MCF 10A (cell line): ENCODE measurements at places on chromosomes 2 and 18. TPM values are rescaled to one million over a fixed set of nuclear protein-coding genes. Genes with fewer than 3 reads are reported as not detected.

The SLC14A1 gene
- not detected in 2 replicates for total RNA-seq

The TCF23 gene
- not detected in 2 replicates for total RNA-seq

The METTL8 gene
- total RNA-seq = 28.4 and 55.1 TPM in 2 replicates

The USP14 gene
- 76.7 and 79.1 TPM in 2 replicates for total RNA-seq

The AQP4 gene
- total RNA-seq = not detected in 2 replicates

The TEX44 gene
- total RNA-seq = not detected in 2 replicates

The SLC5A7 gene
- not detected in 2 replicates for total RNA-seq

The HOXD10 gene
- total RNA-seq = not detected in 2 replicates

The ATP8B1 gene
- total RNA-seq = 1.4 and 1.8 TPM in 2 replicates

The RBM44 gene
- total RNA-seq = 0.15 and 0.23 TPM in 2 replicates

DNA sequence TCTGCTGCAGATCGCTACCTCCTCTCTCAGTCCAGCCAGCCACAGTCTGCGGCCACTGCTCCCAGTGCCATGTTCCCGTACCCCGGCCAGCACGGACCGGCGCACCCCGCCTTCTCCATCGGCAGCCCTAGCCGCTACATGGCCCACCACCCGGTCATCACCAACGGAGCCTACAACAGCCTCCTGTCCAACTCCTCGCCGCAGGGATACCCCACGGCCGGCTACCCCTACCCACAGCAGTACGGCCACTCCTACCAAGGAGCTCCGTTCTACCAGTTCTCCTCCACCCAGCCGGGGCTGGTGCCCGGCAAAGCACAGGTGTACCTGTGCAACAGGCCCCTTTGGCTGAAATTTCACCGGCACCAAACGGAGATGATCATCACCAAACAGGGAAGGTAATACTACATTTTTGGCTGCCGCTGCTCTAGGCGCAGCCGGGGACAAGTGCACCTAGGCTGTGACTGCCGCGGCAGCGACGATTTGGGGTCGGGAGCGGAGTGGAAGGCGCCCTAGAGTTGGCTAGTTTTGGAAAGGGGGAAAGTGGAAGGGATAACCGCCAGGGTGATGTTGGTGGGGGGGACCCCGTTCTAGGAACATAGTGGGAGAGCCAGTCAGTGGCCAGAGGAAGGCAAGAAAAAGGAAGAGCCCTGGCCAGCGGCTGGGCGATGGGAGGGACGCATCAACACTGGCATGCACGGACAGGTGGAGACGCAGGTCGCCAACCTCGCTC is 776 bp downstream of the TBR1 start:
- peaks cover 14% of the 10 kb centered on the region for H3K4me1 ChIP-seq
- H3K36me3 ChIP-seq = peaks cover 16% of the 10 kb centered on the region
- H3K27ac ChIP-seq = no peak overlapping the region
- no peak for DNase-seq

- H3K4me1 ChIP-seq = peaks cover 14% of the 10 kb centered on the region
- H3K4me3 ChIP-seq = peak overlapping the region; percentile 30
- H3K36me3 ChIP-seq = no peaks in the 10 kb centered on the region
Observed at GRCh38 chr18:6482198-6482977, 67.7 kb upstream of the L3MBTL4 start.

GRCh38 chr2:109457366-109457765 is 156.4 kb downstream of the SEPTIN10 start:
- no peaks in the 10 kb centered on the region for H3K27me3 ChIP-seq
- no peak for DNase-seq
- no peaks in the 10 kb centered on the region for H3K4me1 ChIP-seq
- peaks cover 6% of the 10 kb centered on the region for H3K36me3 ChIP-seq
- no peak overlapping the region for H3K4me3 ChIP-seq
- H3K27ac ChIP-seq = no peak overlapping the region

DNA sequence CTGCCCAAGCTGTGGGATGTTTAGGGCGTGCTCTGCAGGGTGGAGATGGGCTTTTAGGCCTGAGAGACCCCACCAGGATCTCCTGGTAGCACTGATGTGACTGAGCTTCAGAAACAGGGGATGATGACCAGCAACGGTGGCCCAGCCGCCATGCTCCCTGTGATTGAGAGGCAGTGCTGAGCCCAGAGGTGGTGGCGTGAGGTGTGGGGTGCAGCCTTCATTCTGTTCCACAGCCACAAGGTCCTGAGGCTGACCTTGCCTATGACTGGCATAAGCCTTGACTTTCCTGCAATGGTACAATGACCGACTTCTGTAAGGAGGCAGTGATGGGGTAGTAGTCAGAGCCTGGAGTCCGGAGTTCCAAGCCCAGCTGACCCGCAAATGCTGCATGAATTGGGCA is 263.3 kb downstream of the TSN start:
- H3K27me3 ChIP-seq = no peaks in the 10 kb centered on the region
- no peaks in the 10 kb centered on the region for H3K36me3 ChIP-seq
- H3K4me3 ChIP-seq = no peak overlapping the region

- H3K4me3 ChIP-seq = no peak overlapping the region
- H3K36me3 ChIP-seq = no peaks in the 10 kb centered on the region
- peaks cover 13% of the 10 kb centered on the region for H3K4me1 ChIP-seq
- H3K27me3 ChIP-seq = no peaks in the 10 kb centered on the region
- no peak overlapping the region for H3K27ac ChIP-seq
- DNase-seq = no peak
Observed at GRCh38 chr18:3660739-3661515, 211.0 kb downstream of the TGIF1 start.

- H3K27ac ChIP-seq = no peak overlapping the region
- no peak overlapping the region for H3K4me3 ChIP-seq
- peaks cover 12% of the 10 kb centered on the region for H3K4me1 ChIP-seq
- no peaks in the 10 kb centered on the region for H3K36me3 ChIP-seq
- peak; percentile 73 for DNase-seq
Observed at GRCh38 chr2:71223767-71224333, 3.1 kb downstream of the PAIP2B start.

DNA sequence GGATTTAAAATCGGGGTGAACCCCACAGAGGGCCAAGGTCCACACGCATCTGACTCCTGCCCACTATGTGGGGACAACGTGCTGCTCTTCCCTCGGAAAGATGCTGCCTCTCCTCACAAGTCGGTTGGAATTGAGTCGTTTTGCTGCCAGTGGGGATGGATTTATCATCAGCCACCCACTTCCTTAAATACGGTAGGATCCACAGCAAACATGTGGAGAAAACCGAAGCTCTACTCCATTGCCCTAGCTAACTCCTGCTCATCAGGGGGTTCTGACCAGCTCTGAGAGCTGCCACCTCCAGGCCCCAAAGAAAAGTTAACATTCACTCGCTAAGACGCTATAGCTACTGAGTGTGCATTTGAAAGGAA is 80.9 kb downstream of the CHRNA1 start:
- peak overlapping the region; percentile 62 for H3K4me3 ChIP-seq
- no peak for DNase-seq
- no peaks in the 10 kb centered on the region for H3K4me1 ChIP-seq
- H3K27ac ChIP-seq = no peak overlapping the region

GRCh38 chr18:58005885-58006523 is 38.0 kb upstream of the NEDD4L start:
- peak; percentile 50 for DNase-seq
- no peaks in the 10 kb centered on the region for H3K36me3 ChIP-seq
- peaks cover 13% of the 10 kb centered on the region for H3K4me1 ChIP-seq
- no peak overlapping the region for H3K27ac ChIP-seq
- H3K27me3 ChIP-seq = no peaks in the 10 kb centered on the region
- no peak overlapping the region for H3K4me3 ChIP-seq

DNA sequence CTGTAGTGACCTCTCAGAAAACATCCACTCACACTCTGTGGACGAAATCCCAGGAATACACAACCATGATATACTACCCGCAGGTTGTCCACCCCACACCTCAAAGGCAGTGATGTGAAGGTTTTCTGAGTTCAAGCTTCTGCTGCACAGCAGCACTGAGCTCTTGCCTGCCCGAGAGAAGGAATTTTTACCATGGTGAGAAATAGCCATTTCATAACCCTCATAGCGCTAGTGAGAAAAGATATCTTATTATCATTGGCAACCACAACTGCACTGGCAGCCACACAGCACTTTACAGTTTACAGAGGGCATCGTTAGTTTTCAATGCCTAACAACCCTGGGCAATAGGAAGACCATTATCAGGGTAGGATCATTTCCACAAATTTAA is 36.9 kb downstream of the NAPG start:
- H3K27me3 ChIP-seq = no peaks in the 10 kb centered on the region
- peaks cover 7% of the 10 kb centered on the region for H3K36me3 ChIP-seq

DNA sequence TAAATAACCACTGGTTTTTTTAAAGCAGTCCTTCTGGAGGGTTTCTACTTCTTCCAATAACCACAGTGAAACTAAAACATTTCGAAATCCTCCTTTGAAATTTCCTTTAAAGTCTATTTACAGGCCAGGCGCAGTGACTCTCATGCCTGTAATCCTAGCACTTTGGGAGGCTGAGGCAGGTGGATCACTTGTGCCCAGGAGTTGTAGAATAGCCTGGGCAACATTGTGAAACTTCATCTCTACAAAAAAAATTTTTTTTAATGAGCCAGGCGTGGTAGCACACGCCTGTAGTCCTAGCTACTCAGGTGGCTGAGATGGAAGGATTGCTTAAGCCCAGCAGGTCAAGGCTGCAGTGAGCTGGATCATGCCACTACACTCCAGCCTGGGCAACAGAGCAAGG is 15.2 kb downstream of the KIDINS220 start:
- peaks cover 21% of the 10 kb centered on the region for H3K4me1 ChIP-seq
- peaks cover 36% of the 10 kb centered on the region for H3K36me3 ChIP-seq
- H3K27ac ChIP-seq = peak overlapping the region; percentile 70
- no peak overlapping the region for H3K4me3 ChIP-seq

- no peak overlapping the region for H3K27ac ChIP-seq
- H3K27me3 ChIP-seq = no peaks in the 10 kb centered on the region
- no peaks in the 10 kb centered on the region for H3K36me3 ChIP-seq
- no peaks in the 10 kb centered on the region for H3K4me1 ChIP-seq
- no peak for DNase-seq
Observed at GRCh38 chr2:240248721-240249422, 108.4 kb upstream of the OTOS start.

- H3K4me3 ChIP-seq = no peak overlapping the region
- H3K27me3 ChIP-seq = no peaks in the 10 kb centered on the region
- no peak for DNase-seq
- peaks cover 7% of the 10 kb centered on the region for H3K36me3 ChIP-seq
- peak overlapping the region; percentile 36 for H3K27ac ChIP-seq
Observed at GRCh38 chr18:70295192-70296188, 6.6 kb downstream of the SOCS6 start.

DNA sequence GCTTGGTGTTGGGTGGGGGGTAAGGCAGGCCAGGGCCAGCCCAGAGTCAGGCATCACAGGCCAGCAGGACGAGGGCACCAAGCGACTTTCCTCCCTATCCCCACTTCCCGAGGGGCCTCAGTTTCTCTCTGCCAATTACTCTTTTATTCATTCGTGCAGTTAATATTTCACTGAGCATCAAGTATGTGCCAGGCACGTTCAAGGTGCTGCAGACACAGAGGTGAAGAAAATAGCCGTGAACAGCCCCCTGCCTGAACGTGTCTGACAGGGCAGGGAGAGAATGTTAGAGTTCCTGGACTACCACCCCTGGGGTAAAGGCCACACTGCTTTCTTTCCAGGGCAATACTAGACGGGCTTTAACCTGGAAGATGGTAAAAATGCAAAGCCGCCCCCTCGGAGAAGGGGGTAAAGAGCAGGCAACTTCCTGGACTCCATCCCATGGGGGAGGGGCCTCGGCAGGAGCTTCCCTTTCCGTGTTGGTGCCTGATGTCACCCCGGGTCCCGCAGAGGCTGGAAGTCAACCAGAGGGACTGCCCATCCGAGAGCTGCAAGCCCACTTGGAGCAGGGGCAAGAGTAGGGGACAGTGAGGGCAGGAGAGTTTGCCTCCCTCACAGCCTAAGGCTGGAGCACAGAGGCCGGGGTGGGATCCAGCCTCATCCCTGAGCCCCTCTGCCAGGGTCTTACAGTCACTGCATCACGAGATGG is 47.1 kb downstream of the CENPO start:
- no peak for DNase-seq
- no peak overlapping the region for H3K27ac ChIP-seq
- H3K36me3 ChIP-seq = peaks cover 24% of the 10 kb centered on the region
- H3K4me1 ChIP-seq = no peaks in the 10 kb centered on the region
- no peak overlapping the region for H3K4me3 ChIP-seq
- H3K27me3 ChIP-seq = no peaks in the 10 kb centered on the region
